WTC11 (cell line): ENCODE measurements at places on chromosomes 11 and 22. TPM values are rescaled to one million over a fixed set of nuclear protein-coding genes. Genes with fewer than 3 reads are reported as not detected.

Gene BEST1
- 0.17 to 0.32 TPM (median 0.21 TPM) in 3 replicates for total RNA-seq

Gene LRRC10B
- 1.1 to 1.5 TPM (median 1.3 TPM) in 3 replicates for total RNA-seq

GRCh38 chr11:93054881-93055280 lies 85.4 kb downstream of the MTNR1B start:
- H3K4me1 ChIP-seq: no peaks in the 10 kb centered on the region
- no peaks in the 10 kb centered on the region for H3K27me3 ChIP-seq
- no peak overlapping the region for H3K4me3 ChIP-seq
- DNase-seq: no peak
- H3K27ac ChIP-seq: no peak overlapping the region

DNA sequence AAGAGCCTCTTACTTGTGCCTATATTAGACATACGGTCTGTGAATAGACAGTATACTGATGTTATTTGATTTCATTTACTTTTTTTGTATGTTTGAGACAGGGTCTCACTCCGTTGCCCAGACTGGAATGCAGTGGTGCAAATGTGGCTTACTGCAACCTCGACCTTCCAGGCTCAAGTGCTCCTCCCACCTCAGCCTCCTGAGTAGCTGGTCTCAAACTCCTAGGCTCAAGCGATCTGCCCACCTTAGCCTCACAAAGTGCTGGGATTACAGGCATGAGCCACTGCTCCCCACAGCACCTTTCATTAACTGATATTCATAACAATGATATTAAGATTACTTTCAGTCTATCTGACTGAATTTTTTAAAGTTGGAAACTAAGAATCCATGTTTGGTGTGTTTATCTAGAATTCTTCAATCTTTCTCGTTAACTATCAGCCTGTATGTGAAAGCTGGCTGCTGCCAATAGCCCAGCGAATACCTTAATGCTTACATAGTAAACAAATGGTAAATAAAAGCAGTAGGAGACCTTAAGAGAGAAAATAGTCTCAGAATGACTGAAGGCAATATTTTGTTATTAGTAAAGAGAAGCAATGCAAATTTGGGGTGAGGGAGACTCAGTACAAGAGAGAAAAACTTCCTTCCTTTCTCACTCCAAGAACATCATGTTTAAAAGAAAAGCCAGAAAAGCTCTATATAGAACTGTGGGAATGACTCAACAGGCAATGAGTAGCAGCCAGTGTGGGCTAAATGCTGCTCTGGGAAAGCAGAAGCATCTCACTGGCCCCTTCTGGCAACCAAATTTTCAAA lies 101.9 kb downstream of the MRTFA start:
- H3K4me3 ChIP-seq: peak overlapping the region; percentile 25
- peak overlapping the region; percentile 93 for H3K27ac ChIP-seq
- peaks cover 13% of the 10 kb centered on the region for H3K36me3 ChIP-seq
- H3K4me1 ChIP-seq: peaks cover 37% of the 10 kb centered on the region

DNA sequence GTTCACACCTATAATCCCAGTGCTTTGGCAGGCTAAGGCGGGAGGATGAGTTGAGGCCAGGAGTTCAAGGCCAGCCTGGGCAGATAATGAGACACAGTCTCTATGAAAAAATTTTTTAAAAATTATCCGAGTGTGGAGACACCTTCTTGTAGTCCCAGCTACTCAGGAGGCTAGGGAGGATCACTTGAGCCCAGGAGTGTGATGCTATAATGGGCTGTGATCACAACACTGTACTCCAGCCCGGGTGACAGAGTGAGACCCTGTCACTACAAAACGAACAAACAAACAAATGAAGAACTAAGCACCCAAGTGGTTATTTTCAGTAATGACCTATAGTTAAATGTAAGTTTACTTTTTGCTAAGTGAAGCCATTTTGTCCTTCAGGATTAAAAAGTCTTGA lies 32.3 kb downstream of the ANO5 start:
- no peak overlapping the region for H3K4me3 ChIP-seq
- no peak overlapping the region for H3K27ac ChIP-seq
- no peaks in the 10 kb centered on the region for H3K36me3 ChIP-seq
- no peak for DNase-seq
- H3K4me1 ChIP-seq: no peaks in the 10 kb centered on the region
- H3K27me3 ChIP-seq: no peaks in the 10 kb centered on the region
